ENCODE measurements at places on chromosomes 7 and 10.

- H3K36me3 ChIP-seq = no peaks in the 10 kb centered on the region
- H3K27ac ChIP-seq = no peak overlapping the region
- peaks cover 21% of the 10 kb centered on the region for H3K4me1 ChIP-seq
- DNase-seq = no peak
These were observed 141.0 kb downstream of the DKK1 start for GRCh38 chr10:52455098-52455497.

DNA sequence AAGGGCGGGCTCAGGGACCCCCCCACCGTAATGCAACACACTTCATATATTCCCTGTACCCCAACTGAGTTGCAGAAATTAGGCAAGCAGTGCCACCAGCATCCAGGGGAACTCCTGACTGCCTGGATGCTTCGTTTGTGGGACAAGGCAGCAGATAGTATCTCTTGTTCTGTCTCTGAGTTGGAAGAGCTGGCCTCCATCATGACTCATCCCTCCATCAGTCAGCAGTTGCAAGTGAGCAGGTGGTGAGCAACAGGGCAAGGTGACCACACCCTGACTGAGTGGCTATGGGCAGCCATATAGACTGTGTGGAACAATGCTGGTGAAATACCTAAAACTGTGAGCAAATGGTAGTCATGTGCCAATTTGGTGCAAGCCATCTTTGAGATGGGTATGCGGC, 22.8 kb upstream of the ADAMTS14 start:
- H3K4me1 ChIP-seq = peaks cover 7% of the 10 kb centered on the region
- no peak overlapping the region for H3K4me3 ChIP-seq
- H3K27ac ChIP-seq = no peak overlapping the region
- DNase-seq = no peak

- H3K4me3 ChIP-seq = no peak overlapping the region
- no peaks in the 10 kb centered on the region for H3K27me3 ChIP-seq
- H3K4me1 ChIP-seq = no peaks in the 10 kb centered on the region
- no peak overlapping the region for H3K27ac ChIP-seq
These were observed 438.1 kb downstream of the MDFIC start for GRCh38 chr7:115359955-115360354.

- H3K27me3 ChIP-seq = no peaks in the 10 kb centered on the region
- DNase-seq = no peak
- no peak overlapping the region for H3K27ac ChIP-seq
- no peaks in the 10 kb centered on the region for H3K36me3 ChIP-seq
- no peak overlapping the region for H3K4me3 ChIP-seq
These were observed 867.6 kb downstream of the SORCS1 start for GRCh38 chr10:106296750-106297392.

DNA sequence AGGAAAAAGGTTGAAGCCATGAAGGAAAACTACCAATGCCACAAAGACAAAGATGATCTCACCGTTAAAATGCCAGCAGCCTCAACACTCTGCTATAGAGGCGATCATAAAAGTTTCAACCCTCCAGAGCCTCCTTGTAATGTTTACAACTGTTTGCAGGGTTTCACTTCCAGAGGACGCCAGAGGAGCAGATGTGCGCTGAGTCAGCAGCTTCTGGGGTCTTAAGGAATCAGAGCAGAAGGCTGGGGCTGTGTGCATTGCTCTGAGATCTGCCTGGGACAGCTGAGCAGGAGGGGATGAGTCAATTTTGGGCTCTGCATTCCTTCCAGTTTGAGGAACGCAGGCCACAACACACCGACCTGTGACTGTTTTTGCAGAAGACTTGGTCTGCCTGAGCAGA, 98.3 kb downstream of the TMEM130 start:
- H3K4me3 ChIP-seq = no peak overlapping the region
- no peak for DNase-seq
- peaks cover 18% of the 10 kb centered on the region for H3K4me1 ChIP-seq
- no peaks in the 10 kb centered on the region for H3K36me3 ChIP-seq

All from vagina (tissue), 2 donors.